ENCODE measurements at places on chromosomes 13 and 19.

- no peak for DNase-seq
Observed at GRCh38 chr19:10621966-10622365, 3.4 kb upstream of the SLC44A2 start.

DNA sequence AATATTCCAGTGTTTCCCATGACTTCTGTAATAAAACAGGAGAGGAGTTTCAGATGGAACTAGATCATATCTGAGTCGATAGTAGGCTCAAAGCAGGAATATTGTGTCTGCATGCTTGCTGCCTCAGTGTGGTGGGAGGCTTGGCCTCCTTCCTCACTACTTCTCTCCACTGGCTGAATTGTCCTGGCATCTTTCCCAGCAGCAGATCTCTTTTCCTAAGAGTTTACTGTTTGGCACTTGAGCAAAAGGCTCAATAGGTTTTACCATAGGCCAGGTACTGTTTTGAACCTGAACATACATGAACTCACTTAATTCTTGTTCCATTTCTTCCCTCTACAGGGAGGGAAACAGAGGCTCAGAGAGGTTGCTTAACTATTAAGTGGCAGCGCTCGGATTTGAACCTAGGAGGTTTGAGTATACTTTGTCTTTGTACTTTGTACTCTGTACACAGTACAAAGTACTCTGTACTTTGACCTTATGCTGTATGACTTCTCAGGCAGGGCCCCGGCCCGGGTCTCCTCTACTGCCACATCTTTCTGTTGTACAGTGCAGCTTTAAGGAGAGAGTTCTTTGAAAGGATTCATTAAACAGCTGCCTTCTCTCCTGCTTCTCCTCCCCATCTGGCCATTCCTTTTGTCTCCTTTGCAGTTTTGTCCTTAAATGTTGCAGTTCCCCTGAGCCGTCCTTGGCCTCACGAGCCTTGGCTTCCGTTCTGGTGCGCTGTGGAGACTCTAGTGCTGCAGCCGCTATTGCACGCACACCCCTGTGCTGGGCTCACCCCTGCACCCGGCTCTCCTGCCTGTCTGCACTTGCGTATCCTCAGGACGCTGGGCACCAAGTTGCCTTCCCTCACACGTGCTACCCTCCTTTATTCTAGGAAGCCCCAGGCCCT is 8.1 kb downstream of the B3GLCT start:
- DNase-seq, result no peak

GRCh38 chr13:112761701-112762689 is 72.2 kb downstream of the ATP11A start:
- DNase-seq, result no peak

DNA sequence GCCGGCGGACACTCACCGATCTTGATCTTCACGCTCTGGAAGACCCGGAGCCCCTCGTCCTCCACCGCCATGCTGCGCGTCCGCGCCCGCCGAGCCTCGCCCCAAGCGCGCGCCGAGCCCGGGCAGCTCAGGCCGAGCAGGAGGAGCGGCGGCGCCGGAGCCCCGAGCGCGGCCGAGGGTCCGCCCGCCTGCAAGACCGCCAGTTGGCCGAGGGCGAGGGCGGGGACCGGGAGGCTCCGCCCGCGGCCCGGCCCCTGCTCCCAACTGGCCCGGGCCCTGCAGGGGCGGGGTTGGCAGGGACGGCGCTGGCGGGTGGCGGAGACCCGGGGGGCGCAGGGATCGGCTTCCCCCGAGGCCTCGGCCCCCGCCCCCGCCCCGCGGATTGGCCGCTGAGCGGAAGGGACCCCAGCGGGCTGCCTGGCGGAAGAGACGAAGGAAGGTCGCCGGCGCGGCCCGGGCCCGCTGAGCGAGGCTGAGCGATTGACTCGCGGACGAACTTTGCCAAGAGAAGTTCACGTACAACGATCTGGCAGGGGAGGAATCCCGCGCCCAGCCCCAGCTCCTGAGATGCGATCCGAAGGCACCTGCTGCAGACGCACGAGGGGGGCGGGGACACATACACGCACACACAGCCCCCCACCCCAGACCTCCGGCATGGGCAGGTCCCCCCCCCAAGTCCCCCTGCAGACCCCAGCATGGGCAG is at the start of gene RASA3:
Gene RASA3, minus strand, starts transcription at position 205 of the 703 bp plus-strand sequence. Its CDS starts 134 bp downstream, at position 71.
- DNase-seq, result peak; percentile 65

GRCh38 chr19:6406401-6406800 is 13.4 kb upstream of the GTF2F1 start:
- DNase-seq, result no peak

DNA sequence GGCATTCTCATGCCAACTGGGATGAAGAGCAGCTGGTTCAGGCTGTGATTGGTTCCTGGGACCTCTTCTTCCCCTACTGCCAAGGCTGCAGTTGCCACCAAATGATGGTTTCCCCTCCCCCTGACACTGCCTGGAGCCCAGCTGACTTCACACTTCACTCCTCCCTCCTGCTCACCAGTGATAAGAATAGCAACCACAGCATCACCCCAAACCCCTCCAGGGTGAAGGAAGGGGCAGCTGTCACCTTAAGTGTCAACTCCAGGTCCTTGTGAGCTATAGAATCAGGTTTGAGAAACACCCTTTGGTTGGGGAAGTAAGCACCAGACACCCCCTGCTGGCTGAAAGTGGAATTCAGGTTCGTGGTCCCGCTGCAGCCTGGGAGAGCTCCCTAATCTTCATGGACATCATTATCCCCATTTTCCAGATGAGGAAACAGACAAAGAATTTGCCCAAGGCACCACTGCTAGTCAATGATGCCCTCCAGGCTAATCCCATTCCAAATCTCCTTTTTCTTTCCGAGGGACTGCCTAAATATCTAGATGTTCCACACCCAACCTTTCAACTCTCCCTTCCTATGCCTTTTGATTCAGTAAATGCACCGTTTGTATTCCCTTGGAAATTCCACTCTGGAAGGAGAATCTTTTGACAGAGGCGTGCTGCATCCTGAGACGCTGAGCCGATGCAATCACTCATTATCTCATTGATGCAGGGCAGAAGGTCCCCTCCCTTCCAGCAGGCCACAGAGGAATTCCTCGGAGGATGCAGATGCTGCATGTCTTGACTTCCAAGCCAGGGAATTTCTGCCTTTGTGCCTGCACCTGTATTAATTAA is 50.6 kb upstream of the UQCRFS1 start:
- DNase-seq, result peak; percentile 54

- DNase-seq, result no peak
Observed at GRCh38 chr19:57165846-57166245, 1.4 kb downstream of the DUXA start.

DNA sequence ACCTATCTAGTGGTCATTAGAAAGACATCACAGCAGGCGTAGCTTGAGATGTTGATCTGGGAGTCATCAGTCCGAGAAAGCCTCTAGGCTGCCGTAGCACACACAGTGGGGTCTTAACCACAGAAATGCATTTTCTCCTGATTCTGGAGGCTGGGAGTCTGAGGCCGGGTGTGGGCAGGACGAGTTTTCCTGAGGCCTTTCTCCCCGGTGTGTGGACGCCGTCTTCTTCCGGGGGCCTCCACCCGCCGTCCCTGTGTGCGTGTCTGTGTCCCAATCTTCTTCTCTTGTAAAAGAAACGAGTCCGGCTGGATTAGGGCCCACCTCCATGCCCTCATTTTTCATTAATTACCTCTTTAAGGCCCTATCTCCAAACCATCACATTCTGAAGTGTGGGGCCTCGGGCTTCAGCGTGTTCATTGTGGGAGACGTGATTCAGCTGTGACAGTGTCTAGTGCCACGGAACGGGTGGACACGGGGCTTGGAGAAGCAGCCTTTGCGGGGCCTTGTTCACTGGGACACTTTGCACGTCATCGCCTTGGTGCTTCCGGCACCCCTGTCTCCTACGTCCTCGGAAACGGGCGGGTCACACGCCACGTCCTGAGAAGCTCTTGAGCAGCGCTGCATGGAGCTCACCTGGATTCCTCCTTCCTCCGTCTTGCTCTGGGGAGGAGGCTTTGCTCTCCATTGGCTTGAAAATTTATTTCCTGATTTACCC is 208.9 kb upstream of the SOX1 start:
- DNase-seq, result no peak

- DNase-seq, result no peak
Observed at GRCh38 chr19:1105008-1105872, 1.4 kb downstream of the GPX4 start.

DNA sequence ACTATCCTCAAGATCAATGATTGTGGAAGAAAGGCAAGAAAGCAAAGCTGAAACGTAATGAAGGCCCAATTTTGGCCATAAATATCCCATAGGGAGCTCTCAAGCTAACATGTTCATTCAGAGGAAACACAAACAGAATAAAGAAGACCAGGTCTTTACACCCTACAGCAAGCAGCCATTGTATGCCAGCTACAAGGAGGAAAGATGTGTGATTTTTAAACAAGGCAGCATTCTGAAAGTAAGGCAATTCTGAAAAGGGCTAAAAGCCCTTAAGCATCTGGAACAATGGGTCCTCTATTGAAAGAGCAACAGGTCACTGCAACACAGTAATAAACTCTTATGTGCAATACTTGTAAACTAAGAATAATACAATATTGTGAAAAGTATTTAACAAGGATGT is 1002.4 kb downstream of the SLITRK1 start:
- no peak for DNase-seq

DNA sequence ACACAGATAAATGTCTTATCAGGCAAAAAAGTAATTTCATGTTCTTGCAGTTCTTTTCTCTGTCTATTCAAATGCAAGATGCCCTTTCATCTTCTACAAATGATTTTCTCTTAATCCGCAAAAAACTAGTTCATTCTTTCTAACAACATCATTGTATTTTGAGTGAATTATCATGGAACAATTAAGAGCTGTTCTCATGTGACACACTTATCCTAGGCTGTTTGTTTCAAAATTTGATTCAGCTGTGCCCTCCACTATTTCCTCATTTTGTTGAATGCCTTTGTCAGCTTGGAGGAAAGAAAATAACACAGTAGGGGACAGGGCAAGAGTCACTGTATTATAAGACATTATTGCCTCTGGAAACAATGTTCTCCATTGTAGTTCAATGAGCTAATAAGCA is 396.9 kb downstream of the KCTD12 start:
- no peak for DNase-seq

- DNase-seq, result no peak
Observed at GRCh38 chr13:112465251-112466131, 89.3 kb downstream of the SPACA7 start.

DNA sequence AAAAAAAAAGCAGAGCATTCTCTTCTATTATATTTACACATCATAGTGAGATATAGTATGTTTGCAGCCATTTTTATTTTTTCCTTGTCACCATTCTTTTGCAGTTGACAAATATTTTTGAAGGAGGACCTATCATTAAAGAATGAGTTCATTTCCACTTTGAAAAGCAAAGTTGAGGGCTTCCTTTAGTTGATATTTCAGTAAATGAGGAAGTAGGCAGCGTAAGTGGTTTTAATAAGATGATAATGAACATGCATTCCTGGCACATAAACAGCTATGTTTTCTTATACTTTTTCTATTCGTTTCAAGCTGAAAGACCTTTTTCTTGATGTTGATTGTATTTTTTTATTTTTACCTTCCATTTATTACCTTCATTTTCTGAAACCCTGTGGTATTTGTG is 66.2 kb downstream of the ZMYM2 start:
- DNase-seq, result no peak
